Stimulated activated CD4-positive, alpha-beta T cell treated with anti-CD3 and anti-CD28 coated beads, Interleukin-2, amount 100 ng/mL, for 24 hours (primary cell): ENCODE measurements at places on chromosomes 5 and 9.

GRCh38 chr5:128637031-128637430, 99.0 kb upstream of the FBN2 start:
- DNase-seq, result no peak

- no peak for DNase-seq
Observed at GRCh38 chr9:19160085-19160484, 32.8 kb upstream of the PLIN2 start.

GRCh38 chr9:107597743-107598217, 108.2 kb upstream of the KLF4 start:
- no peak for DNase-seq

- DNase-seq, result no peak
Observed at GRCh38 chr5:95081982-95082381, 202.9 kb downstream of the MCTP1 start.

DNA sequence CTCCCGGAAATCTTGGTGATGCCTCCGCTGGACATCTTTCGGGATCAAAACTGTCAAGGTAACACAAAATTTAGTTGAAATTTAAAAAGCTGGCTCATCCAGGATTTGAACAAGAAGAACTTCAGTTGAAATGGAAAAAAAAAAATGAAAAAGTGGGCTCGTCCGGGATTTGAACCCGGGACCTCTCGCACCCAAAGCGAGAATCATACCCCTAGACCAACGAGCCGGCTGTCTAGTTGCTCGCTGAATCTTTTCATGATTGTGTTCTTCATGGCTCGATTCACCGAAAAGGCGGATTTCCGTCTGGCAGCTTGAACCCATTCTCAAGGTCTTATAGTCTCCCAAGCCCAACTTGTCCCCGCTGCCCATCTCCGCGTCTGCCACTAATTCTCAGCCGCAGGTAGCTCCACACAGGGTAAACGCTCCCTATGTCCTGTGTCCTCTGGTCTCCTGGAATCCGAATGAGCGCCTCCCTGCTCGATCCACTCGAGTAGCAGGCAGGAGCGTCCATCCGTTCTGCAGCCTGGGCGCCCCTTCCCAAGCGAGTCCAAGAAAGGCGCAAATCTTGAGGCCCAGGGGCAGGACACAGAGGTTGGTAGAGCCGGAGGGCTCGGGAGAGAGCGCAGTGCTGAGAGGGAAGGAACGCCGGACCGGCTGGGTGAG, 16.2 kb downstream of the TRIM7 start:
- peak; percentile 83 for DNase-seq

DNA sequence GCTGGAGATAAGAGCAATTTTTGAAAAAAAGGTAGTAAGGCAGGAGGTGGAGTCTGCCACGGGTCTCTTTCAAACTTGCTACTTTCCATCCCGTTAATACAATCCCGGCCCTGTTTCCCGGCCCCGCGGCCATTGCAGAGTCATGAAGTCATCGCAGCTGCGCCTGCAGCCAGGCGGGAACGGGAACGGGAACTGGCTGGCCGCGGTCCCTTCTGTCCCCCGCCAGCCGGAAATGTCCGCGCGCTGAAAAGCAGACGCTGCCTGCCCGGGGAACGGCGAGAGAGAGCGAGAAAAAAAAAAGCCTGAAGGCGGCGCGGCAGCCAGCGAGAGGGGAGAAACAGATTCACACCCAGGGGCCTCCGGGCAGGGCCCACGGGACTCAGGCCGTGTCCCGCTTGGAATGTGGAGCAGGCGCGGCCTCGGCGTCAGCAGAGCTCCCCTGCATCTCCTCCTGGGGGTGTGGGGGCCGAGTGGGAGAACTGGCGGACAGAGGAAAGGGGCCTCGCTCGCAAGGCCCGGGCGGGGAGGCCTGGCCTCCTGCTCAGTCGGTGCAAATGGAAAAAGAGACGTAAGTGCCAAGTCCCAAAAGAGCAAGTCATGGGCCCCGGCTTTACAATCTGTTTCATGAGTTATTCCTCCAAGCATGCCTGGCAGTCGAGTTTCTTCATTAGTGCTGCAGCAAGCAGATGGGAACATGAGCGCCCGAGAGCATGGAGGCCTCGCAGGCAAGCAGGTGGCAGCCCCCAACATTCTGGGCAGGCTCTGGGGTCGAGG, 201.2 kb upstream of the GAS1 start:
- peak; percentile 1 for DNase-seq
